Effector CD8-positive, alpha-beta T cell (primary cell): ENCODE measurements at places on chromosomes 2 and 18.

- no peak for DNase-seq
These were observed 15.3 kb downstream of the TTC21B start for GRCh38 chr2:165938237-165938636.

GRCh38 chr2:44016282-44016681 is 20.5 kb upstream of the LRPPRC start:
- DNase-seq: no peak

DNA sequence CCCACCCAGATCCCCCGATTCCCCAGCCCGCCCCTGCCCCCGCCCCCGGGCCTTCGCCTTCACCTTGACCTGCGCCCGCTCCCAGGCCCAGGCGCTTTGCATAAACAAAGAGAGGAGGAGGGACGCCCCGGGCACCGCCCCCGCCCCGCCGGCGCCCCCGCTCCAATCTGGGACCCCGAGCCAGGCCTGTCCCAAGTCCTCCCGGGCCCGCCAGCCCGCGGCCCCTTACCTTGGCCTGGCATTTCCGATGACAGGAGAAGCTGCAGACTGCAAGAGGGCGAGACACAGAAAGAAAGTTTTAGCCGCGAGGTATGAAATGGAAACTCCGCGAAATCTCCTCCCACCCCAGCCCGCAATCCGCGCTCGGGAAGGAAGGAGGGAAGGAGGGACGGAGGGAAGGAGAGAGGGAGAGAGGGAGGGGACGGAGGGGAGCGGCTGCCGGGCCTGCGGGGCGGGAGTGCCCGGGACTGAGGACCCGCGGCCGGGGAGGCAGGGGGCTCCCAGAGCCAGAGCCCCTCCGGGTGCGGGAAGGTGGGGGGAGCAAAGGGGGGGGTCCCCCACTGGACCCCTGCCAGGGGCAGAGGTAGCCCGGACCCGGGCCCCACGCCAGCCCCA is 24.2 kb downstream of the TNS1 start:
- no peak for DNase-seq

GRCh38 chr2:241270531-241270930 is 44.9 kb downstream of the HDLBP start:
- DNase-seq: no peak

- DNase-seq: no peak
These were observed 73.0 kb upstream of the KCTD1 start for GRCh38 chr18:26621161-26622026.

DNA sequence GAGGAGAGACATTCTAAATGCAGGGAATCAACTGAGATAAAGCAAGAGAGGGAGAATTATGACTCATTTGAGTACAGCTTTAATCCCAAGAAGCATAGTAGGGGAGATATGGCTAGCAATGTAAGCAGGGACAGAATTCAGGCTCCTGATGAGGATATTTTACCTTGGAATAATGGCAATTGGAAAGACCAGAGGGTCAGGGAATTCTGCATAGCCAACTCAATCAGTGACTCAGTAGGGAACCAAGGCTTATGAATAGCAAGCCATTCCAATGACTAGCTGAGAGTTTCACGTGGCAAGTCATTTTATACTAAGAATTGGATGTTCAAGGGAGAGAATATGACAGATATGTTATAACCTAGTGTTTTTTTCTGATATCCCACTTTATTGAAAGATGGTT is 563.8 kb upstream of the NETO1 start:
- no peak for DNase-seq

DNA sequence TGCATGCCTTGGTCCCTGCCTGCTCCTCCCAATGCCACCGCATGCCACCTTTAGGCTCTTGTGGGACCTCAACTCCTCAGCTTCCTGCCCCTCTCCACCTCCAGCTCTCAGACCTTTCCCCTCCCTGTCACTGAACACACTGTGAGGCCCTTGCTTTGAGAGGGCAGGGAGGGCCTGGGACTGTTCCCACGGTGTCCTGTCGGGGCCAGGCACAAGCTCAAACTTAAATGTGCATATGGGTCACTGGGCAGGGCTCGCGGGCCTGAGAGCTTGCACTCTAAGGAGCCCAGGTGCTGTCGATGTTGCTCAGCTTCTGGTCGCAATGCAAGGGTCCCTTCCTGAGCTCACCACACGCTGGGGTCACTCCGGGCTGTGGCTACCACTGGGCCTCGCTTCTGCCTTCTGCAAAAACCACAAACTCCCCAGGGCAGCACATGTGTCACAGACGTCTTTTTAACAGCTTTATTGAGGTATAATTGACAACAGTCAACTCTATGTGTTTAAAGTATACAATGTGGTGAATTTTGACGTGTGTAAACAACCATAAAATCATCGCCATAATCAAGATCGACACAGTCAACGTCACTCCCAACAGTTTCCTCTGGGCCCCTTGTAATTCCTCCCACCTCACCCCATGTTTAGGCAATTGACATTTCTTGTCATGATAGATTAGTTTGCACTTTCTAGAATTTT is 11.9 kb upstream of the B3GNT7 start:
- DNase-seq: no peak
